ENCODE measurements at places on chromosomes 1 and 21.

- DNase-seq: no peak
Observed at GRCh38 chr21:38448671-38449385, 49.4 kb downstream of the ERG start.

DNA sequence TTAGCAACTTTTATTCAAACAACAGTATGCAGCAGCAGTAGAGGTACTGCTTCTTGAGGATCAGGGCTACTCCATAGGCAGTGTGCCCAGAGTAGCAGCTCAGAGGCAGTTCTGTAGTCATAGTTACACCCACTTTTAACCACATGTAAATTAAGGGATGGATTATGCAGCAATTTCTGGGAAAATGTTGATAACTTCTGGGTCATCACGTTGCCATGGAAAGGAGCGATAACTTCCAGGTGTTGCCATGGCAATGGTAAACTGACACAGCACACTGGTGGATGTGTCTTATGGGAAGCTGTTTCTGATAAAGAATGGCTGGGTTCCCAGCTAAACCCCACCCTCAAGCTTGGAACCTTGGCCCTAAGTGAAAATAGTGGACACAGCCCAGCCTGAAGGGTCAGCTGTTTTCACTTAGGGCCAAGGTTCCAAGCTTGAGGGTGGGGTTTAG, 29.0 kb upstream of the PLA2G2A start:
- peak; percentile 65 for DNase-seq

DNA sequence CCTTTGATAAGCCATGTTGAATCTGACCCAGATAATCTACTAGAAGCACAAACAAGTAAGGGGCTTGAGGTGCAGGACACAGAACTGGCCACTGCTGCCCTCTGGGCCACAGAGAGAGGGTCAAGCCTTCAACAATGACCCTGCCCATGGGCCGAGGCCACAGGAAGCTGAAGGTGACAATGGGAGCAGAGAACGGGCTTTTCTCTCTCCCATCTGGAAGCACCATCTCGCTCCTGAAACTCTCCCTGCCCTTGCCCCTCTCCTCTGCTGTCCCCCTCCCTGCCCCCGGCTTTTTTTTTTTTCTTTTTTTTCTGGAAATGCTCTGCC, 133.1 kb upstream of the DUSP10 start:
- DNase-seq: no peak

DNA sequence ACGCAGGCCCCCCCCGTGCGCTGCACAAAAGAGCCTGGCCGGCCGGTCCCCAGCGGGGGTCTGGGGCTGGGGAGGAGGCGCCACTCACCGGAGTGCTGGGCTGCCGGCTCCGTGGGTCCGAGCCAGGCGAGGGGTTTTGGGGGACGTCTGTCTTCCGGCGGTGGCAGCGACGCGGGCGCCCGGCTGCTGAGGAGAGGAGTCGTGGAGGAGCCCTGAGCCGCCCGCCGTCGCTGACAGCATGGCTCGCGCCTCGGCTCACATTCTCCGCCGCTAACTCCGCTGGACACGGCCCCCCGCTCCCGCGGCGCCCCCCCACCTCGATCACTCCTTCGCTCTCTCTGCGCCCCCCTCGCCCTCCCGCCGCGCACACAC, 649 bp downstream of the AHDC1 start:
- peak; percentile 70 for DNase-seq

- DNase-seq: no peak
Observed at GRCh38 chr1:42886800-42887199, 40.4 kb downstream of the ZNF691 start.

- DNase-seq: peak; percentile 73
Observed at GRCh38 chr1:27601771-27602461, 2.0 kb downstream of the AHDC1 start.

DNA sequence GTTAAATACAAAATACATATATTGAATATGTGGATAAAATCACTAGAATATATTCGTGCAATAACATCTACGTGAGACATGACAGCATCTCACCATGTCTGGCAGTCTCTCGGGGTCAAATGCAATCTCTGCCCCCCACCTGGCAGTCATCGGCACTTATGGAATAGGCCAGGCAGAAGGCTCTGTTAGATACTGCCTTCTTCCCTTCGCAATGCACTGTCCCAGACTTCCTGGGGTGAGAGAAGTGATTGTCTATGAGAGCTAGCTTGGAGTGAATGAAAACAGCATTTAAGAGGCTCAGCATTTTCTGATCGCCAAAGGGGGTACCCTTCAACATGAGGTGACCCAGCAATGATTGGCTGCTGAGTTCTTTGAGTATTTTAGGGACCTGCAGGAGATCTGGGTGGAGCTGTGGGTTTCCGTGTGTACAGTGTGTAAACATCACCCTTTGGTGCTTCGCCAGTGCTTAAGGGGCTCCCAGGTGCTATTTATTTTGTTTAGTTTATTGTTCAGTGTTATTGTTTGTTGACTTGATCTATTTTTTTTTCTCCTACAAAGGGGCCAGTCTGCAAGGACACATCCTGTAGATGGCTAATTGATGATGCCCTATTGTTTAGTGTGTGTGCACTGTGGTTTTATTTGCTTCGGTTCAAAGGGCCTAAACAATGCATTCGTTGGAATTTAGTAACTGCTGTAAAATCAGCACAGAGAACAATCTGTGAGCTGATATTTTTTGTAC, 10.2 kb downstream of the ERG start:
- DNase-seq: no peak

DNA sequence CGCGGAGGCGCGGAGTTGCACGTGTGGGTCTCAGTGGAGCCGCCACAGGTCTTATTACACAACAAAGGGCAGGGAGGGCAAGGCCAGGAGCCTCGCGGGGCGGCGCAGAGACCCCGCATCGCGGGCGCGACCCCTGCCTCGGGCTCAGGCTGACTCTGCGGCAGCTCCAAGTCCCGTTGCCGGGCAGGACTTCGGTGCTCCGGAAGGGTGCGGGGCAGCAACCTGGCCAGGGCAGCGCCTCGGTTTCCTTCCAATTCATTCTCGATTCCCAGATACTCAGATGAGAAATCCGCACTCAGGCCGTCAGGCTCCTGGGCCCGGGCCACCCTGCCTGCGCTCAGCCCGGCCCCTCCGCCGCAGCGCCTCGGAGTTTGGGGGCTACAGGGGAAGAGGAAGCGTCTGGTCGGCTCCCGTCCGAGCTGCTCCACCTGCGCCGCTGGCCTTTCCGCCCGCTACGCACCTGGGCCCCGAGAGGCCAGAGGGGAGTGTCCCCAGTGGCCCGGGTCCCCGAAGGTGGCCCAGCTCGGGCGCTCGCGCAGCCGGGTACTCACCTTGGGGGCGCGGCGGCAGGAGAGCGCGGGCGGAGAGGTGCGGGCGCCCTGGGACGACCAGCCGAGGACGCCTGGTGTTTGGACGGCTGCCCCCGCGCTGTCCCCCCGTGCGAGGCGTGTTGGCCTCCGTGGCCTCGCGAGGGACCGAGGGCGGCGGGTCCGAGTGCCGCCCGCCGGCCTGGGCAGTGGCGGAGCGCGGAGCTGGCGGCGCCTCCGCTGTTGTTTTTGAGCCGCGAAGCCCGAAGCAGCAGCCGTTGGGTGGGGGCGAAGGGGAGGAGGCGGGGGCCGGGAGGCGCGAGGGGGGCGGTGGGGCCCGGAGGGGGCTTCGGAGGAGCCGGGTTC, 1.1 kb upstream of the PRDM16 start:
- DNase-seq: peak; percentile 39

DNA sequence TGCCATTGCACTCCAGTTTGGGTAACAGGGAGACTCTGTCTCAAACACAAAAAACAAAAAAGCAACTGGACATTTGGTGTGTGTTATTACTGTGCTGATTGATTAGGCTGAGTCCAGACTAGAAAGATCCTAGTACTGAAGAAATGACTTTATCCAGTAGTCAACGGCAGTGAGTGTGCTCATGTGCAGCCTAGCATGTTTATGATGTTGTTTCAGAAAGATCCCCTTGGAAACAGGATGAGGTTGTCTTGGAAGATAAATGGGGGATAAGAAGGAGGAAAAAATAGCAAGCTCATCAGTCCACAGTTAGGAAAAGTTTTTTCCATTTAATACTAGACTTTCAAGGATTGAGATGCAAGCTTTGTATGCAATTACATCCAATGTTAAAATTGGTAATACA, 14.3 kb downstream of the RUSC1 start:
- no peak for DNase-seq

GRCh38 chr1:21507511-21508270, 1.5 kb upstream of the ALPL start:
- DNase-seq: no peak

DNA sequence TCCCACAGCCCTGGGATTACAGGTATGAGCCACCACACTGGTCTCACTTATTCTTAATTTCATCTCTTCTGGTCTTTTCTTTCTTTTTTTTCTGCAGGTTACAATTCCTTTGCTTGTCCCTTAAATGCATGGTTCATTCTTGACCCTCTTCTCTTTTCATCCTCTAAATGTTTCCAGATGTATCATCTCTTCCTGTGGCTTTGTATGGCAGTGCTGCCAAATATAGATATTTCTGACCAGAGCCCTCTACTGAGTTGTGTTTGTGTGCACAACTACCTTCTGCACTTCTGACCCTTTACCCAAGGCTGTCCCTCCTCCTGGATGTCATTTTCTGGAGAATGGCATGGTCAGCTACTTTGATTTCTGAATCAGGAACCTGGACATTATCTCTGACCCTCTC, 32.5 kb downstream of the OLFML3 start:
- DNase-seq: no peak

DNA sequence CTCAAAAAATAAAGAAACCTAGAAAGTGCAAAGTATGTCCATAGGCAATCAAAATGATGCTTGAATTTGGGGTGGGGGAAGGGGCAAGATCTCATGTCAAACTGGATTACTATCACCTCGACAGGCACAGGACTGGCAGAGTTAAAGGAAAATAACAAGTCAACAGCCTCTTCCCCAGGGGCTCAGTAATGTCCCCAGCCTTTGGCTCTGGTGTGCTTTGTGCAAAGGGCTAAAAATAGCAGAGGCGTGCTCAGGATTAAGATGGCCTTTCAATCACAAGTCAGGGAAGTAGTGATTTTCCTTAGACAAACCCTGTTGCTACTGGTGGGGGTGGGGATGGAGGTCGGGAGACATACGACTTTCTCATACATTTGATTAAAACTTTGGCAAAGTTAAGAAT, 63.5 kb upstream of the OLIG2 start:
- DNase-seq: no peak

DNA sequence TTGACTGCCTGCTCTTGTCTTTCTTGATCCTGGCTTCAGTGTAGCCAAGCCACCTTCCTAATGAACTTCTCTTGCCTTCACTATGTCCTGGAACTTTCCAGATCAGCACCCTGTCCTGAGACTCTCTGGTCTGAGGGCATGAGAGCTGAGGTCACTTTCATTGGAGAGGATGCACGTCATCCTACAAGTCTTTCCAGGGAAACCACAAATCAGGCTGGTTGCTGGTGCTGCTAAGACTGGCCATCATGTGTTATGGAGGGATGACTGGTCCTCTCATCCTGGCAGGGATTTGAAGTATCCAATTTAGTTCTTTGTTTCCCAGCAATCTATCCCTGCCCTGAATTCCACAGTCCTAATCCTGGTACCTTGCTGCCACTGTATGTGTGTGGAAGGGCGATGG, 228.6 kb downstream of the GPATCH2 start:
- no peak for DNase-seq

GRCh38 chr1:41887365-41887764, 31.4 kb downstream of the HIVEP3 start:
- no peak for DNase-seq

Data from Right ventricle myocardium superior (tissue), 1 donor.